ENCODE measurements at places on chromosomes 3 and 15.

GRCh38 chr3:102741105-102741504, 306.3 kb downstream of the ZPLD1 start:
- DNase-seq, result no peak

GRCh38 chr3:197475997-197476525, 79.7 kb downstream of the BDH1 start:
- no peak for DNase-seq

GRCh38 chr15:100929641-100930042, 10.5 kb downstream of the LRRK1 start:
- DNase-seq, result no peak

DNA sequence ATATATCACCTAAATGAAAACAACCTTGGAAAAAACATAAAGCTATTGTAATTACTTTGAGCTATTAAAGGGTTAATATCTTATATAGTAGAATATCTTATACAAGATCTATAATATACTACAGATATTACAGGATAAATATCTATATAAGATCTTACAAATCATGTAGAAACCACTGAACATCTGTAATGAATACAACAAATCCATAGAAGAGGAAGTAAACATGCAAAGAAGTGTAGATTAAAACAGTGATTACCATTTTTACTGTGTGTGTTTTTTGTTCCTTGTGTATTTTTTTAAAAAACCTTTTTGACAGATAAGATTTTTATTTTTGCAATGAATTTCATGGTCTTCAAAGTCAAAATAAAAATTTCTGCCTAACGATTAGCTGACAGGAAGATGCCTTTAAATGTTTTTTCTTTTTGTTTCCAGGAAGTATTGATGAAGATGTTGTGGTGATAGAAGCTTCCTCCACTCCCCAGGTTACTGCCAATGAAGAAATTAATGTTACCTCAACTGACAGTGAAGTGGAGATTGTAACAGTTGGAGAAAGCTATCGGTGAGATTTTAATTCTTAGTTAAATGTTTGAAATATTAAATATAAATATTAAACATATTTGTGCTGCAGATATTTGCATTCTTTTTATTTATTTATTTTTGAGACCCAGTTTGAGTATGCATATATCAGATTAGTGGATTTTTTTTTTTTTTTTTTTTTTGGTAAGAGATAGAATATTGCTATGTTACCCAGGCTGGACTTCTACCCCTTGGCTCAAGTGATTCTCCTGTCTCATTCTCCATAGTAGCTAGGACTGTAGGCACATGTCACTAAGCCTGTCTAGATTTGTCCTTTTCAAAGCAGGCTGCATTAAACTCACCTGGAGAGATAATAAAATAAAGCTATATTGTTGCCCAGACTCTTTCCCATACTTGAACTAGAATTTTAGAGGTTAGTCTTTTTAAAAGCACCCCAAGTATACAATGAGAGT, 52.8 kb upstream of the CCNB2 start:
- DNase-seq, result no peak

GRCh38 chr3:15326037-15326436, 6.3 kb downstream of the SH3BP5 start:
- no peak for DNase-seq

- DNase-seq, result no peak
Observed at GRCh38 chr15:74343797-74344127, 23.7 kb downstream of the CYP11A1 start.

DNA sequence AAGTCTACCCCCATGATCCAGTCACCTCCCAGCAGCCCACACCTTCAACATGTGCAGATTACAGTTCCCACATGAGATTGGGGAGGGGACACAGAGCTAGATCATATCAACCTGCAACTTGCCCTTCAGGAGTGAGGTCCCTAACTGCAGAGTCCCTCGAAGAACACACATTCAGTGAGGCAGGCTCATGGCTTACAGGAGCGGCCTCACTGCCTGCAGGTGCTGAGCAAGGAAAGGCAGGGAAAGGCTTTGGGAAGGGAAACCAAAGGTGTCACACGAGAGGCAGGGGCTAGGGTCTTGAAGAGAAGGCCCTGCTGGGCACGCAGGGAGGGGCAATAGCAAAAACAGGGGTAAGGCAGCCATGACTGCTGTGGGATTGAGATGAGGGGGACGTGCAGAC, 182.4 kb upstream of the CHRNA7 start:
- DNase-seq, result no peak

- no peak for DNase-seq
Observed at GRCh38 chr3:170002231-170002630, 35.6 kb upstream of the GPR160 start.

DNA sequence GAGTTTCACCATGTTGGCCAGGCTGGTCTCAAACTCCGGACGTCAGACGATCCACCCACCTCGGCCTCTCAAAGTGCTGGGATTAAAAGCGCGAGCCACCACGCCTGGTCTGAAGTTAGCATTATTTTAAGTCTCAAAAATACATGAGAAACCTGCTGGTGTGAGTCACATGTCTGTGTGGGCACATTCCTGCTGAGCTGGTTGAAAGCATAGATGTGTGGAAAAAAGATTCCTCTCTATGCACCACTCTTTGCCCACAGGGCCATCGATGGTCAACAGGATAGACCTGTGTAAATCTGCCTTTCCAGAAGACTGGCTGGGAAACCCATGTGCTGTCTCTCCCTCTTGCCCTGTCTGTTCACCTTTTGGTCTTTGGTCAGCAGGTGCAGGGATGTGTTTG, 63.5 kb downstream of the CHRD start:
- no peak for DNase-seq

DNA sequence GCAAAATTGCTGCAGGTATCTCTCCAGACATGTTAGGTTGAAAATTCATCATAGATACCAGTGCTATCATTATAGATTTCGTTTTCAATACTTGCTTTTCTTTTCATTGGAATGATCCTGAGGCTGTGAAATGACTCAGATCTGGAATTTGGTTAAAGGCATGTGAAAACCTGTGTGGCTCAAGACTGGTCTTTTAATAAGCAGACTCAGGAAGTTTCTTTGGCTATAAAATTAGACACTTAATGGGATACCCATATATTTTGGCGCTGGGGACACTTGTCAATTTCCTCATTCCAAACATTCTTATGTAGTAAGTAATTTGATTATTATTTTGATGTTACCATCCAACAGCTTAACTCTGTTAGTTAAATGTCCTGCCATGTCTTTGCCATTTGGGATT, 1041.1 kb upstream of the GBE1 start:
- no peak for DNase-seq

- no peak for DNase-seq
Observed at GRCh38 chr15:83928392-83928734, 274.4 kb downstream of the ADAMTSL3 start.

DNA sequence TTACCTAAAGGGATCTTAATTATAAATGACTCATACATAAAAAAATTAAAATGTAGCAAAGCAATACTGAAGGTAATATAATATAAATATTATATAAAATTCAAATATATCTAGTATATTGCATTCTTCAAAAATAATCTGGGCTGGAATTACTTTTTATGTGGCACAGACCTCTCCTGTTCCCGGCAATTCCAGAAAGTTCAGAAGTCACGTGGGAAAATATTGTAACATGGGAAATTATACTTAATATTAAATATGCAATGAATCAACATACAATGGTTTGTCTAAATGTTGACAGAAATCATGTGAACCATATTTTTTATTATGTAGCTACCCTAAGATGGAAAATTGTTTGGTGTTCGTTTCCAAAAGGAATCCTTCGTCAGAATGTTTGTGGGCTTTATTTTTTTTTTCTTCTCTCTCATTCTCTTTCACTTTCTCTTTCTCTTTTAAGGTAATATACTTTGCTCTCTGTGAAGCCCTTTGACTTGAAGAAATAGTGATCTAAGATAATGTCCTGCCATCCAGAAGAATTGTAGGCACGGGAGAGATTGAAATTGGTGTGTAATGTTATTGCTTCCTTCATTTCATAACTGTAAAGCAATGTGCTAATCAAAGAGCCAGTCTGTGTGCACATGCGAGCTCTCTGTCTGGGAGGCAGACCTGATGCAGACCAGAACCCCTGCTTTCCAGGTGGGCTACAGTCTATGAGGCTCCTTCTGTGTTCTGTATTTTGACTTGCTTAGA, 559.4 kb downstream of the NR2F2 start:
- no peak for DNase-seq

DNA sequence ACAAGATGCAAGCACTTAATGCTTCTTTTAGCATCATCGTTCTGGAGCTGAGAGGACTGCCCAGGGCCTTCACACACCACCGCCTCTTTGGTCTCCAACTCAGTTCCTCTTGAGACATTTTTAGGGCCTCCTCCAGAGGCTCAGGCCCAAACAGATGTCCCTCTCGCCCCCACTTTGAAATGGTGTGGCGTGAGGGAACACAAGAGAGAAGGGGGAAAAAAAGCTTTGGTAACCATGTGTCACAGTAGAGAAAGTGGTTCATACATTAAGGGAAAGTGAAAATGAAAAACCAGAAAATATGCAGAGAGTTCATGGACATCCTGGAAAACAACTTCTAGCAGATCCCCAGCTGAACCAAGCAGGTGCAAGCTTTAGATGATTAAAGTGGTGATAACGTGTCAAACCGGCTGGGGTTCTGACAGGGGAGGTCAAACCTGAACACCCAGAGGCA, 33.1 kb upstream of the FOXP1 start:
- DNase-seq, result no peak

- no peak for DNase-seq
Observed at GRCh38 chr3:119240101-119240590, 532 bp downstream of the B4GALT4 start.

GRCh38 chr3:55333046-55333445, 154.1 kb downstream of the WNT5A start:
- DNase-seq, result no peak

DNA sequence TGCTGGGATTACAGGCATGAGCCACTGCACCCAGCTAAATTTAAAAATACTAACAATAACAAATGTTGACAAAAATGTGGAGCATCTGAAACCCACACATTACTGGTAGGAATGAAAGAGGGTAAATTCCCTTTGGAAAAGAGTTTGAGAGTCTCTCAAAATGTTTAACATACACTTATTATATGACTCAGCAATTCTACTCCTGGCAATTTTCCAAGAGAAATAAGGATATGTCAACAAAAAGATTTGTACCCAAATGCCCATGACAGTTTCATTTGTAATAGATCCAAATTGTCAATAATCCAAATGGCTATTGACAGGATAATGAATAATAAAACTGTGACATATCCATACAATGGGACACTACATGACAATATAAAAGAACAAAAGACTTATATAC, 9.0 kb downstream of the HCLS1 start:
- DNase-seq, result no peak

- no peak for DNase-seq
Observed at GRCh38 chr15:85854345-85855097, 59.8 kb upstream of the KLHL25 start.

- no peak for DNase-seq
Observed at GRCh38 chr3:126023390-126023789, 54.4 kb downstream of the ROPN1B start.

DNA sequence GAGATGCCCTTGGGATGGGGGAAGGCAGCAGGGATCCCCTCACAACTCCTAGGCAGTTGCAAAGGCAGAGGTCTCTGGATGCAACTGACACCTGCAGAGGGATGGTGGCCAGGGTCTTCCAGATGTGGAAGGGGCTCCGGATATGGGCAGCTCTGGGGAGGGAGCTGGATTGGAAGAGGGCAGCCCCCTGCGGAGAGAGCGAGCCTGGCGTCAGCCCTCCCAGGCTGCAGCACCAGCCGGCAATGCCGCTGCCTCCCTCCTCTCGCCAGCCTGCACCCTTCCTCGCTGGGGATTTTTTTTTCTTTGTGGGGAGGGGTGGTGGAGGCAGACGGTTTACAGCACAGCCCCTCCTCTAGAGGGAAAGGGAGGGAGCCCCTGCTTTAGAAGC, 1.6 kb downstream of the INSYN1 start:
- DNase-seq, result no peak

DNA sequence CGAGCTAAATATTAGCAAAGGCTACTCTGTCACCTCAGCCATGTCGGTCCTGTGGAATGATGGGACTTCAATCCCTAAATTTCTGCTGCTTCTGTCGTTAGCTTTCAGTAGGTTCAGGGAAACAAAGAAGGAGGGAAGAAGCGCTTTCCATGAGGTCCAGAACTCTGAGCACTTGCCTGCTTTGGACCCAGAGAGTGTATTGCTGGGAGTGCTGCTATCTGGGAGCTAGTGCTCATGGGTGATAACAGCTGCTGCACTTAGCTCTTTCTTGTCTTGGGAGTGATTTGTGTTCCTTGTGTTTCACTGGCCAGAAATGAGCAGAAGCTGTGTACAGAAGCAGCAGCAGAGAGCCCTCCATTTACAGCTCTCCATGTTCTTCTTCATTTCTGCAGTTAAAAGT, 369.8 kb downstream of the DIPK2A start:
- no peak for DNase-seq

DNA sequence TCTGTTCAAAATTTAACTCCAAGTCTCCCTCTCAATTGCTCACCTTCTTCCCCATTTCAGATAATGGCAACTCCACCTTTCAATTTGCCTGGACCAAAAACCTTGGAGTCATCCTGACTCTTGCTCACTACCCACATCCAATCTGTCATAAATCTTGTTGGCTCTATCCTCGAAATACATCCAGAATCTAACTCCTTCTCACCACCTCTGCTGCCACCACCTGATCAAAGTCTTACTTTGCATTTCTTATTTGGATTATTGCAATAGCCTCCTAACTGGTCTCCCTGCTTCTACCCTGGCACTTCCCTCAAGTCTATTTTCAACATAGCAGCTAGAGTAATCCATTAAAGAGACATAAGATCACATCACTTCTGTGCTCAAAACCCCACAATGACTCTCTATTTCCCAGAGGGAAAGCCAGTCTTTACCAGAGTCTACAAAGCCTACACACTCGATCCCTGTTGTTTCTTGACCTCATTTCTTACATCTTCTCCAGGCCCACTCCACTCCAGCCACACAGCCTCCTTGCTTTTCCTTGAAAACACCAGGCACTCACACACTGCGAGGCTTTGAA, 86.6 kb downstream of the GPR156 start:
- no peak for DNase-seq

- no peak for DNase-seq
Observed at GRCh38 chr15:72820278-72820677, 36.7 kb upstream of the ADPGK start.

GRCh38 chr3:150073513-150073912, 102.8 kb upstream of the PFN2 start:
- DNase-seq, result no peak

- no peak for DNase-seq
Observed at GRCh38 chr3:87462228-87462627, 185.8 kb upstream of the POU1F1 start.

- no peak for DNase-seq
Observed at GRCh38 chr3:32325927-32326326, 65.7 kb upstream of the CMTM7 start.
